NCI-H510A treated with DMSO at 0.1 percent for 48 hours (cell line): ENCODE measurements at places on chromosomes 2 and 18.
A peak's percentile ranks its signal among the peaks of the same experiment; 100 is the strongest.

- DNase-seq: no peak
Observed at GRCh38 chr2:85986121-85986520, 97.3 kb upstream of the ST3GAL5 start.

DNA sequence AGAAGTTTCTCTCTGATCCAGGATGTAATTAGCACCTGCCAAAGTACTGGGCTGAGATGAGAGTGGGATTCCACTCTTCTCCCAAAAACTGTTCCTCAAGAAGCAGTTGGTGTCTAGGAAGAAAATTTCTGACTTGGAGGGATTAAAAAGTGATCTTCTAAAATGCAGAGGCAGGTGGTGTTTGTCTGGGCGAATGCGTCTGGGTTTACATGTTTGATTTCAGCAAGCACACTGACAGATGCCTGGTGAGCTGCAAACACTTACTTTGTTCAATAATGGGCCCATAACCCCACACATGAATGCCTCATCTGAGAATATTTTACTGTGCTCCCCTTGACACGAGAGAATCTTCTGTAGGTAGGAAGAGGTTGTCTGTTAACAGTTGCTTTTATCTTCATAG, 24.3 kb upstream of the KCNF1 start:
- DNase-seq: no peak

GRCh38 chr2:131426727-131427126, 49.2 kb upstream of the TUBA3D start:
- DNase-seq: no peak

DNA sequence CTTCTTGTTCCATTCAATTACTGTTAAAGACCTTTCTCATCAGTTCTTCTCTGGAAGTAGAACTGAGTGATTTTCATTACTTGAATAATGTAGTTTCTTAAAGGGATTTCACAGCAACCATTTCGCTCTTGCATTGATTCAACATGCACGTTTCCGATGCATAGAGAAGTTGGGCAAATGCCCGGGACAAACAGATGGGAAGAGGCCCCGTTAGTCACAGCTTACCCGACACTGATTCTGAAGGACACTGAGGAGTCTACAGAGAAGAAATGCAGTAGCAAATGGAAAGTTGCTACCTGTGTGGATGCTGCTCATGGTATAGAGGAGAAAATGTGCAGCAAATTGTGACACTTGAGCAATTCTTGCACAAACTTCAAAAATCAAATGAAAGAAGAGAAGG, 32.3 kb upstream of the GCG start:
- no peak for DNase-seq

- DNase-seq: peak; percentile 91
Observed at GRCh38 chr18:76619621-76620315, 124.7 kb upstream of the ZNF516 start.
